ENCODE measurements at places on chromosomes 4 and X.

GRCh38 chr4:125837493-125838201 is 522.9 kb downstream of the FAT4 start:
- DNase-seq: no peak

- no peak for DNase-seq
Measured at GRCh38 chr4:78308517-78308916, 243.1 kb upstream of the ANXA3 start.

- no peak for DNase-seq
Measured at GRCh38 chr4:7168106-7168505, 24.2 kb upstream of the SORCS2 start.

DNA sequence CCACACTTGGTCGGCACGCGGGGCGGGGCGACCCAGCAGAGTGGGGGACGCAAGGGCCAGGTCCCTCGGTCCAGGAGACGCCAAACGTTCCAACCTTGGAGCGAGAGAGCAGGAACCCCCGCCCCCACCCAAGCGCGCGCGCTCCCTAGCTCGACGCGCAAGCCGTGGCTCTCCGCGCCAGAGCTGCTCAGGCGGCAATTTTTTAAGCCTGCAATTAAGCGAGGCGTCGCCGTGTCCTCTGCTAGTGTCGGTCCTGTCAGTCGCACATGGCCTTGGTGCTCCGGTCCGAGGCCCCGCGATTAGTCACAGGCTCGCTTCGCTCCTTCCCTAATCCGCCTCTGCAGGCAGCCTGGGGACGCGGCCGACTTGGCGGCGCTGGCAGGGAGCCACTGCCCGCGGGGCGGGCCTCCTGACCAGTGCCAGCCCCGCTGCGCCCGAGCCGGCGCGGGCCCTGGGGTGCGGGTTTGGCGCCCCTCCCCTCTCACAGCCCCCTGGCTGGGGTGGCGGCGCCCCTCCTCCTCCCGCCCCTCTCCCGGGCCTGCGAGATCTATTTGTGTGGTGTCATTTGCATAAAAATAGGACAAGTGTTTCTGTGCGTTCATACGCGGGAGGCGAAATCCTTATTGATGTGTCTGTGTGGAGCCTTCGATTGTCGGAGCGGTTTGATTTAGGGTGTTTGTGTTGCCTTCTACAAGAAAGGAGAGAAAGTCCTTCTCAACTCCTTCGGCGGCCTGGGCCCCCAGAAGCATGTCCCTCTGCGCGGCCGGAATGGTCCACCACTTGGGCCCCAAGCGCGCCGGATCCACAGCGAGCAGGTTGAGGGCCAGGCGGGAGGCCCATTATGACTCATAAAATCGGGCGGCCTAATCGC is 9.8 kb upstream of the BCOR start:
- no peak for DNase-seq

DNA sequence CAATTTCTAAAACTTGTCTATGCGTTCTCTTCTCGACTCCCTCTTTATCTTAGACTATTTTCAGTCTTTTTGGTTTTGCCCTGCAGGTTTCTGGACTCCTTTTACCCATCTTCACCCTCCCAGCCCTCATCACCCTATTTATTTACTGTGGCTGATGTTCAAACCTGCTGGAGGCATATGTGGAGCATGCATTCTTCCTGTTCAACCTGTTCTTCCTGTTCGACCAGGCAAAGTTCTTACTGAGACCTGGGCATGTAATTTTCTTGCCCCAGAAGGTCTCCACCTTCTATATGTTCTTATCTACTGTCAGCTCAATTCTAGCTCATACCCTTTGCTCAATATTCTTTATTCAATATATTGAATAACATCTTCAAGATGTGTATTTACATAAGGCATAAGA is 69.4 kb upstream of the AGA start:
- DNase-seq: no peak

DNA sequence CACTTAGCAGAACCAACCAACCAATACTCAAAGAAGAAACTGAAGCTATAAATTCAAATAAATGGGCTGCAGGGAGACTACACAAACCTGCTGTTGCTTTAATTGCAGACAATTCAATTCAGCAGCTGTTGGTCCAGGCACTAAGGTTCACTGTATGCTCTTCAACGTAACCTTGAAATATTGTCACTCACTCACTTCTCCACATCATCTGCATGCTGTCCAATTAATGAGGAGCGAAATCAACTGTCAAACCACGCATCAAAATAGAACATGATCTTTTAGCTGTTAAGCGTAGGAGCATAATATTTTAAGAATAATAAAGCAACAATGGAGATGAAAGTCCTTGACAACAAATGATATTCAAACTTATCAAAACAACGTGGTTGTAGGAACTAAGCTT is 17.0 kb downstream of the ENOX2 start:
- DNase-seq: no peak

Data from stimulated activated CD4-positive, alpha-beta T cell treated with anti-CD3 and anti-CD28 coated beads, TNF-alpha, amount 100 ng/mL, for 1 hour (primary cell).